Hematopoietic multipotent progenitor cell treated with erythropoietin and hydrocortisone succinate and interleukin-3 and kit ligand, for 4 days (in vitro differentiated cells): ENCODE measurements at places on chromosomes 2 and 18.
A peak's percentile ranks its signal among the peaks of the same experiment; 100 is the strongest.

- DNase-seq, result no peak
Measured at GRCh38 chr2:215527736-215528135, 91.9 kb upstream of the FN1 start.

GRCh38 chr18:48442761-48443160 is 33.6 kb upstream of the ZBTB7C start:
- DNase-seq, result no peak

GRCh38 chr2:25380023-25380422 is 38.3 kb upstream of the DNMT3A start:
- no peak for DNase-seq

GRCh38 chr2:240224676-240225075 is 84.2 kb upstream of the OTOS start:
- DNase-seq, result no peak

DNA sequence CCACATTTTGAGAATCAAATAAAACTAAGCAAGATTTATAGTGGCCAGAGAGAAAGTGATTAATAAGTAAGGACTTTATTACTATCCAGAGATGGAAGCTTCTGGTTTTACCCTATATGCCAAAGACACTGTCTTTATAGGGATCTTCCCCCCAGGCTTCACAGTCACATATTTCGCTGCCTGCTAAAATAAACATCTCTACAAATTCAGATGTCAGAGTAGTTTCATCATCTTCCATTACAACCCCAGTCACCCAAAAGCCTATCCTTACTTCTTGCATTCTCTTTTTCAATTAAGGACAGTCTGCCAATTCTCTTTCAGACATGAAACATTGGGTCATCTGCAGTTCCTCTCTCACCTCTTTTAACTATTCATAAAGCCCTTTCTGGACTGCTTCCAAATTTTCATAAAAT is 28.3 kb downstream of the CREB1 start:
- DNase-seq, result no peak

- no peak for DNase-seq
Measured at GRCh38 chr2:168500516-168500915, 44.4 kb downstream of the CERS6 start.

GRCh38 chr2:105803773-105804172 is 59.1 kb downstream of the NCK2 start:
- DNase-seq, result no peak

GRCh38 chr18:2846636-2847316 is at the start of gene EMILIN2:
TSS of gene EMILIN2 (plus strand) at chr18:2847006. CDS start at chr18:2847189, 183 bp downstream.
- peak; percentile 91 for DNase-seq

GRCh38 chr2:36707050-36707449 is 10.5 kb downstream of the VIT start:
- no peak for DNase-seq

DNA sequence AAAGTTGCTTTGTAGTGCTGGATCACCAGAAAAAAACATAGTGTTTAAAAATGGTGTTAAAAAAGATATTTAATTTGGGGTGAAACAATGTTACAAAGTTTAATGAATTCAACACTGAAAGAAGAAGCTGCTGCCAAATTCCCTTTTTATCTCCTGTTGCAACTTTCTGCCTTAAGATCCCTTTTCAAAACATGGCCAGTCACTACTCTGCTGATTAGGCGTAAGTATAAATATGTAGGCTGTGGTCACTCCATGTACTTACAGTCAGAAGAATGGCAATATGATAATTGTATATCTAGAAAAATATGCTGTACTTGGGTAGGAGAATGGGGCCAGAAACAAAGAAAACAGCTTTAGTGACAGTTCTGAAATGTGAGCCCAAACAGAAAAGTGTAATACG is 123.5 kb upstream of the ZBTB14 start:
- peak; percentile 5 for DNase-seq

- DNase-seq, result no peak
Measured at GRCh38 chr2:150478200-150478974, 9.1 kb downstream of the RND3 start.

DNA sequence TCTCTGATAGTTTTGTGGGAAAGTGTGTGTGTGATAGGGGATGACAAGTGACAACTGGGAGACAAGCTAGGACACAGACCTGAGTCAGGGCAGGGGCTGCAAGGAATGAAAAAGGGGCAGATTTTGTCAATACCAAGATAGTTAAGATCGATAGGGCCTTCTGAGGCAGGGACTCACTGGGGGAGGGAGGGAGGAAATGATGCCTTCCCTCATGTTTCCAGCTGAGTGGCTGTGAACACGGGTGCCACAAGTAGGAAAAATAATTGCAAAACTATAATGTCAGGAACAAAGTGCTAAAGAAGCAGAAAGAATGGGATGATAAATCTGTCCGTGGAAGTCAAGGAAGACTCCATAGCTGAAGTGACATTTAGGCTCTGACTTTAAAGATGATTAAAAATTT is 24.2 kb downstream of the CDH2 start:
- no peak for DNase-seq

GRCh38 chr2:25032901-25033300 is 9.0 kb upstream of the EFR3B start:
- DNase-seq, result no peak

GRCh38 chr18:5464251-5464650 is 79.5 kb downstream of the EPB41L3 start:
- peak; percentile 10 for DNase-seq

DNA sequence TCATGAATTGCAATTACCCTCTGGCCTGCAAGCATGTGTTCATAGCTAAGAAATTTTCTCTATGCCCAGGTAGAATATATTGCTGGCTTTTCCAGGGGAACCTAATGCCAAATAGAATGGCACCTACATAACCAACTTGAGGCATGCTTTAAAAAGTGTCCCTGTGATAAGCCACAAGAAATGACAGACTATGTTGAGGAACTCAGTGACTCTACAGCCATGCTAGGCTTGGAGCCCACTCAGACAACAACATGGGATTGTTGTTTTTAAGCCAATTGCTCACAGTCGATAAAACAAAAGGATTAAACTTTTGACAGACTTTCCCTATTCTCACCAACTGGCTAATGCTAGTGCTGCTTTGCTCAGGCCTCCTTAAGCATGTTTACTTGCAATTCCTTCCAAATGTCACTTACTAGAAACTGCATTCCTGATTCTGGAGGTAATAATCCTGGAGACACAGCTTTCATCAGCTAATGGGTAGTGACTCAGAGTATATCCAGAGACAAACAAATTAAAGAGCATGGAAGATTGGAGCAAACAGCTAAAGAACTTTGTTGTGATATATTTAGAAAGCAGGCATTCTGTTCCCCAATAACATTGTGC is 249.0 kb downstream of the SLC8A1 start:
- no peak for DNase-seq

DNA sequence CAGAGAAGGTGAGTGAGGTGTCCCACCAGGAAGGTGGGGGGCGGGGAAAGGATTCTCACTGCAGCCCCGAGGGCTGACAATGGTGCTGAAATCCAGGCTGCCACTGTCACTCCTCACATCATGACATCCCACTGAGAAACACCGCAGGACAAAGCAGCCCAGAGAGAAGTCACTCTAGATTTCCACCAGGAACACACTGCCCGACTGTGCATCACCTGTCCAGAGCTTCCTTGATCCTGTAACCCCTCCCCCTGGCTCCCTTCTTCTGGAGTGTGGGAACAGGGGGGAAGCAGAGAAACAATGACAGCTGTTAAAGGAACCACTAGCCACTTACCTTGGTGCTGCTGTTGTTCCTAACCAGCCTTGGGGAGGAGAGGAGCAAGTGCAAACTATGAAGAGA is 69.9 kb downstream of the MRO start:
- DNase-seq, result no peak

- no peak for DNase-seq
Measured at GRCh38 chr2:201925056-201925455, 108.6 kb upstream of the FZD7 start.

DNA sequence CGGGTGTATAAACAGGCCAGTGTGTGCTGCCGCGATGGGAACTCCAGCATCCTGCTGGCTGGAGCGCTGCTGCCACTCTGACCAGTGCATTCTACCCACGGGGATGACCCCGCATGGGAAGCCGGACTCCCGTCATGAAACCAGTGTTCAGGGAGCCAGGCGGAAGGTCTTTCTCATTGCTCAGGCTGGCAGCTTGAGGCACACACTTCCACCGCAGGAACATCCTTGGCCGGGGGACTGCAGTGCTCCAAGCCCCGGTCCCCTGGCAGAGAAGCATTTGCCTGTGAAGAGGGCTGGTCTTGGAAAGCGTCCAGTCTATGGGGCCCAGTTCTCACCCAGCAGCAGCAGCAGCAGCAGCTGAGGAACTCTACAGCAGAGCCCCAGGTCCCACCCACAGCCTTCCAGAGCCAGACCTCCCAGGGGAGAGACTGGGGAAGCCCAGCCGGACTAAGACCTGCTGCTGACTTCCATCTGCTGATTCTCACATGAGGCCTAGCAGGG is 235.9 kb downstream of the KLHL29 start:
- no peak for DNase-seq

DNA sequence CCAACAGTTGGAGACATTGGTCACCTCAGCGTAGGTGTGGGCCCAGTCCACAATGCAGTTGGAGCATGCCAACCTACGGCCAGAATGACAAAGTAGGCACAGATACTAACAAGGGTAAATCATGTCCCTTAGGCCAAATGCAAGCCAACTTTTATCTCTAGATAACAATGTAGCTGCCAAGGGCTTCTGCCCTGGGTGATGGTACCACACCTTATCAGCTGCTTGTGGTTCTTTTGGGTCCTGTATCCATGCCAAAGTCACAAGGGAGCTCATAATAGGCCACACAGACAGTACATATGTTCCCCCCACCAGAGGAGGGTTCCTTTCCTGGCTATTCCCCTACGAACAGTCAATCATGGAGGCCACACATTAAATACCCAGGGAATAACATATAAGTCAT is 19.1 kb downstream of the PHOSPHO2 start:
- DNase-seq, result peak; percentile 69

GRCh38 chr2:178070824-178071223 is 1.8 kb downstream of the PDE11A start:
- DNase-seq, result no peak

DNA sequence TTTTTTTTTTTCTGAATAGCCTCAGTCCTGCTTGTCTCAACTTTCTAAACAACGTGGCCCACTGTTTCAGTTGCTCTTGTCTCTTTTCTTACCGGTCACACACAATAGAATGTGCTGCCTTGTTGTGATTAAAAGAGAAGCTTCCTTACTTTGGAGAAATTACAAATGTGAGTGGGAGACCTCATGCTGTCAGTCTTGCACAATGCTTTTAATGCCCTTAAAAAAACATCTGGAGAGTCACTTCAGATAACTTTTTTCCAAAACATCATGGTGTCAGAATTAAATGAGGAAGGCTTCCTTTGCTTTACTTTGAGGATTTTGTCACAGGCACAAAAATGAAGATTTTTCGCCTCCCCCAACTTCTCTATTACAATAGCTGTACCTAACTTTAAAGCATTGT is 37.7 kb downstream of the LHCGR start:
- no peak for DNase-seq

DNA sequence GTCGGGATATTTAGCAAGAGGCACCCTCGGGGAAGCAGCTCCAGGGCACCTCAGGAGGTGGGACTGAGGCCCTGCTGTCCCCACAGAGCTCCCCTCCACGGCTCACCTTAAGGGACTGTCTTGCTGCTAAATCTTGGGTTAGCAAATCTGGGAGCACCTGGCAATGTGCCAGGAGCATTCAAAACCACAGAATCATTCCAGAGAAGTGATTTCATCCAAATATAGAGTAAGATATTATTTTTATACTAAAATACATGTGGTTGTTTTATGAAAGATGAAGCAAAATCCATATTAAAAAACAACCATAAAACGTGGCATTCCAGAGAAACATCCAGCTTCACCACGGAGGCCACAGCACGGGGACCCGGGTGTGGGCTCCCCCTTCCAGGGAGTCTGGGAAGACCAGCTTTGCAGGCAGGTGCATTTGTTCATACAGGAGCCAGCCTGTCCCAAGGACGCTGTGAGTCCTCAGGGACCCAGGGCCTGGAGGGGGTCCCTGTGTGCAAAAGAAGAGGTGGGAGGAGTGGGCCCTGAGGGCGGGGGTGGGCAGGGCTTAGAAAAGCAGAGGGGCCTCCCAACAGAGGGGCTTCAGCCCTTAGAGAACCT is 16.3 kb downstream of the HS1BP3 start:
- DNase-seq, result no peak

GRCh38 chr2:192749611-192750200 is 555.0 kb upstream of the TMEFF2 start:
- DNase-seq, result peak; percentile 10

- no peak for DNase-seq
Measured at GRCh38 chr18:5668087-5668715, 124.4 kb upstream of the EPB41L3 start.

GRCh38 chr2:138036522-138036921 is 72.2 kb downstream of the HNMT start:
- no peak for DNase-seq

DNA sequence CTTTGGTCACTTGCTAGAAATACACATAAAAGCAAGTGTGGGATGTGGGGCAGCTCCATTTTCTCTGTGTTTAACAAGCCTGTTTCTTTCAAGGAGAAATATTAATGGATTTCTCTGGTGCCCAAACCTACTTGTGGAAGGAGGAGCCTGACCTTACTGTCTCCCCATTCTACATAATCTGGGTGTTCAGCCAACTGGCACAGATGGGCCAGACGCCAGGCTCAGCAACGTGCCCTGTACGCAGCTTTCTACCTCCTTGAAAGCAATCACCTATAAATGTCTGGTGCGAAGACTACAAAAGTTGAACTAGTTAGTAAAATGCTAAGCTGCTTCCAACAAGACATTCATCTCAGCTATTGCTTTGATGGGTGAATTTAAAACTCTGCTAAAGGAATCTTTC is 33.2 kb upstream of the MYO3B start:
- DNase-seq, result peak; percentile 18

DNA sequence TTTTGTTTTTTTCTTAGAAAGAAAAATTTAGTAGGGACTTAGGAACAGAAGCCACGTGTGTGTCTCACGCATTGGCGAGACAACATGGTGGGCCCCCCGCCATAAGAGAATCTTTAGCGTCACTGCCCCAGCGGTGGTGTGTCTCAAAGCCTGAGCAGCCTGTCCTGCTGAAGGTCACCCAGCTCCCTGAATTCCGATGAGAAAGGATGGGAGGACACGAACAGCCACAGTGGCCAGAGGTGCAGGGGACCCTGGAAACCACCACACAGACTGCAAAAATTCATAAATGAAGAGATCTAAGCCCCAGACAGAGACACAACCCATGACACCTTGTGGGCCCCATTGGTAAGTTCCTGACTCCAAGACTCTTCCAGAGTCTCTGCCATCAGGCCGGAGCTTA is 266.1 kb upstream of the RAB6C start:
- DNase-seq, result no peak
